ENCODE measurements at places on chromosomes 7 and 10.

GRCh38 chr10:75976681-75977080 is 545.3 kb downstream of the LRMDA start:
- no peak for DNase-seq

- DNase-seq = no peak
These were observed 6.9 kb downstream of the SAR1A start for GRCh38 chr10:70163448-70163847.

- no peak for DNase-seq
These were observed 20.0 kb downstream of the ABCB1 start for GRCh38 chr7:87580636-87581035.

- DNase-seq = no peak
These were observed 23.0 kb downstream of the ADGRA1 start for GRCh38 chr10:133110609-133111275.

GRCh38 chr10:48814933-48815332 is 124.7 kb downstream of the LRRC18 start:
- DNase-seq = no peak

- DNase-seq = no peak
These were observed 23.9 kb downstream of the POU6F2 start for GRCh38 chr7:39001595-39001994.

- no peak for DNase-seq
These were observed 222.9 kb downstream of the CHRM2 start for GRCh38 chr7:137091396-137091795.

DNA sequence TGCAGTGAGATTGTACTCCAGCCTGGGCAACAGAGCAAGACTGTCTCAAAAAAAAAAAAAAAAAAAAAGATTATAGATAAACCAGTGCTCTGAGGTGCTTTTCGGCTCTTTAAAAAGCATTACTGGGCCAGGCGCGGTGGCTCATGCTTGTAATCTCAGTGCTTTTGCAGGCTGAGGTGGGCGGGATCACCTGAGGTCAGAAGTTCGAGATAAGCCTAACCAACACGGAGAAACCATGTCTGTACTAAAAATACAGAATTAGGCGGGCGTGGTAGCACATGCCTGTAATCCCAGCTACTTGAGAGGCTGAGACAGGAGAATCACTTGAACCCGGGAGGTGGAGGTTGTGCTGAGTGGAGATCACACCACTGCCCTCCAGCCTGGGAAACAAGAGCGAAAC is 6.6 kb upstream of the HNRNPF start:
- DNase-seq = no peak

DNA sequence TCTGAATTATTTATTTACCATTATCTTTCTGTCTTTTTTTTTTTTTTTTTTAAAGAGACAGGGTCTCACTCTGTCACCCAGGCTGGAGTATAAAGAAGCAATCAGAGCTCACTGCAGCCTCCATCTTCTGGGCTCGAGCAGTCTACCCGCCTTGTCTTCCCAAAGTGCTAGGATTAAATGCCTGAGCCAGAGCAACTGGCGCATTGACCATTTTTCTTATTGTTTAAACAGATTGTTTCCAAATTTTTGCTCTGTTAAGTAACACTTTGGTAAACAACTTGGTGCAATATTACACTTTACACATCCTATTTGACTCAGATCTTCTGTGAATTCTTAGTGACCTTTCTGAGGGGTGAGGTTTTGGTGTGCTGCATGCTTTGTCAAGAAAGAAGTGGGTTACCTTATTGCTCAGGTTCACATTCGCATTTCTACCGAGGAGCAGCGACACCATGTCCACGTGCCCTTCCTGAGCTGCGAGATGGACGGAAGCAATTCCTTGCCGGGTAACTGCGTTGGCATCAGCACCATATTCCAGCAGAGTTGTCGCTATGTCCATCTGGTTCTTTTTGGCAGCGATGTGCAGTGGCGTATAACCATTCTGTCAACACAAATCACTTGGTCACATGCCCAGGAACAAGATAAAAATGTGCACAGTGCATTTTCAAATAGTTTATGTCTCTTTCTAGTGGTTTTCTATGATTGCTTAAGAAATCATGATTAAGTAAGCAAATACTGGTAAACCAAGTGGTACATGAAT is 203.2 kb downstream of the ANK3 start:
- DNase-seq = no peak

DNA sequence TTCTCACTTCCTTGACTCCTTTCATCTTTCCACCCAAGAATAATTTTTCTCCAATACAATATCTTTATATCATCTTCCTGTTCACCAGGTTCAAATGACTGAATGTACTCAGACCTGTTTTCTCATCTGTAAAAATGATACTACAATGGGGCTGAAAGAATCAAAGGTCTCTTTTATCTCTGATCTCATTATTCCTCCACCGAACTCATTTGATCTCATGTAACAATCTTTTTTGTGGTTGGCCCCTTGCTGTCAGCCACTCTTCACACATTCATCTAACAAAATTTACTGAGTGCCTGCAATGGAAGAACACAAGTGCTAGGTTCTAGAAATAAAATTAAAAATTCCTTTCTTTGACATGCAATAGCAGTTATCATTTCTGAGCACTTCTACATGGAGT is 65.0 kb downstream of the GRM8 start:
- no peak for DNase-seq

DNA sequence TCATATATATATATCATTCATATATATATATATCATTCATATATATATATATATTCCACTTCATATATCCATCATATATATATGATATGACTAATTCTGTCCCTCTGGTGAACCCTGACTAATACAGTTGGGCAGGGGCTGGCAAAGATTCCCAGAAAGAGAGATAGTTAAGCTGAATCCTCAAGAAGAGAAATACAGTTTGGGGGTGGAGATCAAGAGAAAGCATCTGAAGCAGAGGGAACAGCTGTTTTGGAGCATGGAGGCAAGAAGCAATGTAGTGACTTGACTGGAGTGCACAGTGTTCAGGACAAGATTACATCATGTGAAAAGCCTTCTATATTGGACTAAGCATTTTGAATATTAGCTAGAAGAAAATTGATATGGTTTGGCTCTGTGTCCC is 540.7 kb downstream of the MAGI2 start:
- no peak for DNase-seq

- no peak for DNase-seq
These were observed 28.3 kb upstream of the FRMD4A start for GRCh38 chr10:14358886-14359573.

DNA sequence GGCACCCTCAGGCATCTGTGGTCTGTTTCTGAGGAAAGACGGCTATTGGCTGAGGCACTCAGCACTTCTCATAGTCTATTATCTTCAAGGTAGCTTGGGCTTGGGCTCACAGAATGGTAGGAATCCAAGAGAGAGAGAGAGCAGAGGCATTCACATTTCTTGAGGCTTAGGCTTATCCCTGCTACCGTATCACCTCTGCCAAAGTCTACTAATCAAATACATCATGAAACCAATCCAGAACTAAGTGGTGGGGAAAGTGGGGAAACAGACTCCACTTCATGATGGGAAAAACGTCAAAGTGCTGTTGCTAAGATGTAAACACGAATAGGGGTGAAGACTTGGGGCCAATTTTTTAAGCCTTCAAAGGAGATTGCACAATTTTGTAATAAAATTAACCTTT is 271.1 kb upstream of the SEMA3D start:
- DNase-seq = no peak

DNA sequence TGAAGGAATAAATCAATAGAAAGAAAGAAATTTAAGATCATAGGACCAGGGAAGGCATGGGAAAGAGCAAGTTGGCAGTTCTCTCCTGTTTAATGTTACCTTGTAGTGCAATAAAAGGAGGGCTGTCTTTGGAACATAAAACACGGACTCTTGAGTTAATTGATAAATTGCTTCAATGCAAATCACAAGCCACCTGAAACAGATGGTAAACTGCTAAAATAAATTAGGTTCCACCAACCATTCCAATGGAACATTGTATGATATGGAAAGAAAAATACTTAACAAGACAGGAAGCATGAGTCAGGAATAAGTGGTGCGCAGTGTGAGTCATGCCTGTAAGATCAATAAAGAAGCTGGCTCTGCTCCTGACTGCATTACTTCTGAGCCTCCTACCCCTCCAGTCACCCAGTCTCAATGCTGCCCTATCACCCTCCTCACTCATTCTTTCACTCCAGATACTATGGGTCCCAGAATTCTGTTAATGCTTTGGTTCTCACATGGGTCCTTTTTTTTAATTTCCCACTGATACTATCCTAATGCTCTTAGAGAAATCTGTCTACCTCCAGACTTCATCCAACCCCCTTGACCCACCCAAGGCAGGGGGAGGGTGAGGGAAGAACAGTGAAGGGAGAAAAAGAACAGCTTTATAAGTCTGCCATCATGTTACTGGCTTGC is 78.9 kb downstream of the LRRC17 start:
- DNase-seq = peak; percentile 65

DNA sequence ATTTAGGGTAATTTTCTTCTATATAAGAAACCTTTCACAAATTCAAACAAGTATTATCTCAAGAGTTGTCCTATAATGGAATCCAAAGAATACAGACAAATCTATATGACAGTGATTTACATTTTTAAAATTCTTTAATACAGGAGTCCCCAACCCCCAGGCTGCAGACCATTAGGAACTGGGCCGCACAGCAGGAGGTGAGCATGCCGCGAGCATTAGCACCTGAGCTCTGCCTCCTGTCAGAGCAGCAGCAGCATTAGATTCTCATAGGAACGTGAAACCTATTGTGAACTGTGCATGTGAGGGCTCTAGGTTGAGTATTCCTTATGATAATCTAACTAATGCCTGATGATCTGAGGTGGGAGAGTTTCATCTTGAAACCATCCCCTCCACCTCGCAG is 37.7 kb downstream of the SNX13 start:
- DNase-seq = no peak

DNA sequence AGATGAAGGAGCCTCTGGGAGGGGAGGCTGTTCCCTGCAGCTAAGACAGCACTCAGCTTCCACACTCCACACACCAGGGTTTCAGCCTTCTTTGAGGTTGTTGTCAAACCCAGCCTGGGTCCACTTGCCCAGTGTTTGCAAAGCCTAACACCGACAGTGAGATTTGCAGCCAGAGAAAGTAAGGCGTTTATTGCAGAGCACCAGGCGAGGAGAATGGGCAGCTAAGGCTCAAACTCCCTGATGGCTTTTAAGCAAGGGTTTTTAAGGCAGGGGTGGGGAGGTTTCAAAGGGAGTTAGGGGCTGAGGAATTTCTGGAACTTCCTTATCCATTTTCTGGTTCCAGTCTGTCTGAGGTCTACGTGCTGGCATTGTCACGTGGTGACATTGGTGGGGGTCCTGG is 4.7 kb upstream of the ZNF775 start:
- no peak for DNase-seq

DNA sequence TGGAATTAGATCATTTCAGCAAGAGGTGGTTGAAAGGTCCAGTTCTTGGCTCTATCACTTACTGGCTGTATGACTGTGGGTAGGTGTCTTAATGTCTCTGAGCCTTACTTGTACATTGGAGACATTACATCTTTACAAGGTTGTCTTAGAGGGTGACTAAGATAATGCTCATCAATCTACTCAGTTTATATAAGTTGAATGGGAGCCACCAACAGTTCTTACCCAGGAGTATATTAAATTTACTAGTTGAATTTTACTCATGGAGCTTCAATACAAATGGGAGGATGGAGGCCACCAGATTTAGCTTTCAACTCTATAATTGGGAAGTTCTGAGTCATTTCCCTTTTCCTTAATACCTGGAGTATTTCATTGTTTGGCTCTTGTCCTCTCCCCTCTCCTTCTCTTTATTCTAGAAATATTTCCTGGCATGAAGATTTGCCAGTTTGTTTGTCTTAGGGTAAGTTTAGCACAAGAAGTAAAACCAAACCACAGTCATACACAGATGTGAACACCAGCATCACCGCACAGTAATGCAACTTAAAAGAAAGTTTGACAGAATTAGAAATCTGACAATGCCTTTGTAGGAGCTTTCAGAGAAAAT is 222.8 kb downstream of the LRMDA start:
- DNase-seq = no peak

- no peak for DNase-seq
These were observed 69.0 kb downstream of the CREB3L2 start for GRCh38 chr7:137932881-137933269.

DNA sequence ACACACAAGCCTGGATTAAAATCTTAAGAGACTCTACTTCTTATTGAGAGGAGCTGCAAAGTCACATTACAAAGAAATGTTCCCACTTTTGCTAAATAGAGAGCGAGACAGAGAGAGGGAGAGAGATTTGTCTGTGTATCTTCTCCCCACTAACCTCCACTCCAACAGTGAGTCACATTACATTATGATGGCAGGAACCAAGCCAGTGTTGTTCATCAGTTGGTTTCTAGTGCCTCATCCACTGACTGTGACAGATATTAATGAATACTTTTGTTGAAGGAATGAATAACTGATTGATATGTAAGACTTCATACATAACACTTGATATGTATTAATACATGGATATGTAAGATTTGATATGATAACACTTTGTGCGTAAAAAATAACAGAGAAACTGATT is 258.2 kb upstream of the SORCS1 start:
- DNase-seq = no peak

GRCh38 chr10:132878730-132879407 is 63.5 kb downstream of the CFAP46 start:
- no peak for DNase-seq

- DNase-seq = no peak
These were observed 132.4 kb downstream of the FAM53B start for GRCh38 chr10:124611738-124612137.
